ENCODE measurements at places on chromosomes 2 and 18.

GRCh38 chr2:62803961-62804360 lies 98.4 kb downstream of the EHBP1 start:
- no peak for DNase-seq

DNA sequence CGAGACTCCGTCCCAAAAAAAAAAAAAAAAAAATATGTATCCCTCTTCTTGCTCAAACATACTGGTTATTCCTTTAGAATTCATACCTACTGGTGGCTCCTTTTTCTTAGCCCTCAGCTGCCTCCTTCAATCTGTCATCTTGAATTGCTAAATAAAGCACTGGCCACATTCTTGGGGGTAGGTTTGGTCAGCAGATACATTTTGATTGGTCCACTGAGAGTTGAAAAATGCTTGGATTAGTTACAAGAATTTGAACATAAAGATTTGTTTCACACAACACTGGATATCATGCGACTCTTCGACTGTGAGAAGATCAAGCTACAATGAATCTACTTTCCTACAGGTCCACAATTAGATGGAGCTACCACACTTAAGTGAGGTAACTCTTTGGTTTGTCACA lies 906.1 kb upstream of the SLC39A10 start:
- no peak for DNase-seq

DNA sequence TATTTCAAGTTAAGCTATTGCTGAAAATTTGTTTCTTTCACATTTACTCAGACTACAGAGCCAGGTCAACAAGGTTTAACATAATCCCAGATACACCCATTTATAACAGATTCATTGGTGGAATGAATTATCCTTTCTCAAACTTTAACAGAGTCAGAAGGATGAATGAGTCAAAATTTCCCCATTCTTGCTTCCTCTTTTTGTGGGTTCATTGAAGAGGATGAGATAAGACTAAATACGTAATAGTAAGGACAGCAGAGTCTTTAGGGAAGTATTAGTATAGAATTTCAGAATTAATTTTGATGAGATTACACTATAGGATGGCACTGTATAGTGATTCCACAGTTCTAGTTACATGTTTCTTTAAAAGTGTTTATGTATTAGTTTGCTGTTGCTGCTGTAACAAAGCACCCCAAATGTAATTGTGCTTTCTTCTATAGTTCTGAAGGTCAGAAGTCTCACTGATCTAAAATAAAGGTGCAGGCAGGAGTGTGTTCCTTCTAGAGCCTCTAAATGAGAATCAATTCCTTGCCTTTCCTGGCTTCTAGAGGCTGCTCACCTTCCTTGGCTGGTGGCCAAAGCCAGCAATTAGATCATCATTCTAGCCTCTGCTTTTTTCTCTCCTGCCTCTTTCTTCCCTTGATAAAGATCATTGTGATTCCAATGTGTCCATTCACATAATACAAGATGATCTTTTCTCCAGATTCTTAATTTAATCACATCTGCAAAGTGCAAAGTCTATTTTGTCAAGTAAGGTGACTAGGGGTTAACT lies 309.3 kb upstream of the PIK3C3 start:
- DNase-seq: no peak

DNA sequence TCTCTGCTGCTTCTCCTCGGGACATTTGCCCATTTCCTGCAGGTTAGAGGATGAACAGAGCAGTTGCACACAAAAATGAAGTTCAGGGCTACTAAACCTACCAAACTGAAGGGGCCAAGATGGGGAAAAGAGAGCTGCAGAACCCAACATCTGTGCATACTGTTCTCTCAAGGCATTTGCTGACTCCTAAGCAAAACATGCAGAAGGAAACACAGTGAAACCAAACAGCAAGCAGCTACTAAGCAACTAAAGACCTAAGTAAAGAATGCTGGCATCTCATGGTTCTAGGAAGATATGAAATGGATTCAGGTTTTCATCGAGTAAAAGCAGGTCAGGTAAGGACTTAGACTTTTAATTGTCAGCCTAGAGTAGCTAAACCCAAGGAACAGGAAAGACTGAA lies 111.9 kb upstream of the SYT4 start:
- no peak for DNase-seq

DNA sequence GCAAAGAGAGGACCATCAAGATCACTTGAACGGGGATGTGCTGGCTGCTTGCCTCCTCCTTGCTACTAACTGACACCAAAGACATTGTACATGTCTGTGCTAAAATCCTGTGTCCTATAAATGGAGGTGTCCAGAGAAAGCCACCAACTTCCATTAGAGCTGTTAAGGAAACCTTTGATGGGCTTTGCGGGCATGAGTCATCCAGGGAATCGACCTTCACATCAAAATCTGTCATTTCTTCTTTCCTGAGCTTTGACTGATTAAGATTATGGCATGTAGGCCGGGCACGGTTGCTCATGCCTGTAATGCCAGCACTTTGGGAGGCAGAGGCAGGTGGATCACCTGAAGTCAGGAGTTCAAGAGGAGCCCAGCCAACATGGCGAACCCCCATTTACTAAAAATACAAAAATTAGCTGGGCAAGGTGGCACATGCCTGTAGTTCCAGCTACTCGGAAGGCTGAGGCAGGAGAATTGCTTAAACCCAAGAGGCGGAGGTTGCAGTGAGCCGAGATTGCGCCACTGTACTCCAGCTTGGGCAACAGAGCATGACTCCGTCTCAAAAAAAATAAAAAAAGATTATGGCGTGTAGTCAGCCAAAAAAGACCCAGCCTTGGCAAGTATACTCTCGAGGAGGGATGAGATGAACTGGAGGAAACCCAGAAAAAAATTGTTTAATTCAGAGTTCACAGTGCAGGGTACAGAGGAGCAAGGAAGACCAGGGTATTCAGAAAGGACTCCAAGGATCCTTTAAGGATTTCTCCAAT lies 115.8 kb downstream of the CABLES1 start:
- no peak for DNase-seq

DNA sequence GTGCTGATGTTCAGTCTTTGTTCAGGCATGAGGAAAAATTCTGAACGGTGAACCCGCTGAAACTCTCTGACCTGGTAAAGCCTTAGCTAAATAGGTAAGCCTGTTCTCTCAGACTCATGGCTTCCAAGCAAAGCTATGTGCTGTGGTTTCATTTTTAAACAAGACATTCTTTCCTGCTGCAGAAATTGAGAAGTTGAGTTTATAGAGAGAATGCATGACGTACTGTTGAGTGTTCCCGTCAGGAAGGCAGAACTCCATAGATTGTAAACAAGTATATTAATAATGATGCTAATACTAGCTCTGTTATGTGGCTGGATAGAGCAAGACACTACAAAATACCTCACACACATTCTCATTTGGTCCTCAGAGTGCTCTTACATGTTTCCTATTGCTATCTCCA lies 424.0 kb upstream of the CRIM1 start:
- no peak for DNase-seq

GRCh38 chr2:88451811-88452564 lies 505 bp downstream of the FOXI3 start:
- no peak for DNase-seq

DNA sequence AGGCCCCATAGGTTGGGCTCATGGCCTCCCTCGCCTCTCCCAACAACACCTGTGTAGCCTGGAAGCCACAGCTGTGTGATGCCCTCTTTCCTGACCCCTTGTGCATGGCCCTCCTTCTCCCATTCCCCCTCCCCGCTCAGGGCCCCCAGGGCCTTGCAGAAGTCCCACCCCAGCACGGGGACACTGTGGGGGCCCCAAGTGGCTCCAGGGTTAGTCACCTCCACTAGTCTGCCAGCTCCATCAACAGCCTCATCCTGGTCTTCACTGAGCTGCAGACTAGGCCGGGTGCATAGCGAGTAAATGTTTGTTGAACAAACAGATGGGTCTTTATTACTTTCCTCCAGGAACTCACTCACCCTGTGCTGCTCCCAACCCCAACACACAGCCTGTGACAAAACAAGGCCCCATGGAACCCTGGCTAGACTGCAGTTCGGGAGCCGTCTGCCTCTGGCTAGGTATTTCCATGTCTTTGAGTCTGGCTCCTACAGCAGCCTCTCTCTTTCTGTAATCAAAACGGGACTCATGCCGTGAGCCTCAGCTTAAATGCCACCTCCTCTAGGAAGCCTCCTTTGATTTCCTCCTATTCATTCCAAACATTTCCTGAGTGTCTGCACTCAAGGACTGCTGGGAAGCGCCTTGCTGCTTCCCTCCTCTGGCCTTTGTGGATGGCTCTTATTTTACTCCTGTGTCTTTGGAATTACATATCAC lies 109.9 kb upstream of the ID2 start:
- DNase-seq: no peak

- DNase-seq: no peak
Measured at GRCh38 chr2:189088591-189089205, 90.9 kb downstream of the COL5A2 start.

GRCh38 chr2:192307530-192307929 lies 112.8 kb upstream of the TMEFF2 start:
- no peak for DNase-seq

- no peak for DNase-seq
Measured at GRCh38 chr18:26082475-26082874, 7.9 kb downstream of the SS18 start.

DNA sequence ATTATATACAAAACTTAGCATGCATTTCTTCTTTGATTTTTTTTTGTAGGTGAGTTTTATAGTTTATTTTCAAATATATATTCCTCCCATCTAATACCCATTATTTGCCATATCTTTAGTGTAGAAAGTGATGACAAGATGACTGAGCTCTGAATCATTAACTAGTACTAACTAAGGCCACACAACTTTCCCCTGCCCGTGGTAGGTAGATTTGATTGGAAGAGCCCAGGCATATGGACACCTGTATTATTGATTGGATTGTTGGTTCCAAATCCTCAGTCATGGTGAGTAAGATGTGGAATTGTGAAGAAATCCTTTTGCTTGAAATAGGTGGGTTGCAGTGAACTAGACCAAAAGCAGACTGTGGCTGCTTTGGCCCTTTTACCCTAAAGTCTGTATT lies 54.8 kb downstream of the ABI2 start:
- no peak for DNase-seq

GRCh38 chr2:239533569-239534316 lies 132.9 kb upstream of the HDAC4 start:
- DNase-seq: no peak

DNA sequence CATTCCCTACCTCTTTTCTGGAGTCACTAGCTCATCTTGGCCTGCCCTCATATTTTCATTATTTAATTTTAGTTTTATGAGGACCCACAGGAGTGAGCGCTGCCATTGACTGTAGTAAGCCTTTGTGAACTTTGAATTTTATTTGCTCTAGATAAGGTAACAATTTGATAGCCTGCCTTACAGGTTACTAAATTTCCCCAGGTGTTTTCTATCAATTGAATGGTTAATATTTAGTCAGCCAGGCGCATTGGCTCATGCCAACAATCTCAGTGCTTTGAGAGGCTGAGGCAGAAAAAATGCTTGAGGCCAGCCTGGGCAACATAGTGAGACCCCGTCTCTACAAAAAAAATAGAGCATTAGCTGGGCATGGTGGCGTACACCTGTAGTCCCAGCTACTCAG lies 50.2 kb downstream of the DAW1 start:
- no peak for DNase-seq

DNA sequence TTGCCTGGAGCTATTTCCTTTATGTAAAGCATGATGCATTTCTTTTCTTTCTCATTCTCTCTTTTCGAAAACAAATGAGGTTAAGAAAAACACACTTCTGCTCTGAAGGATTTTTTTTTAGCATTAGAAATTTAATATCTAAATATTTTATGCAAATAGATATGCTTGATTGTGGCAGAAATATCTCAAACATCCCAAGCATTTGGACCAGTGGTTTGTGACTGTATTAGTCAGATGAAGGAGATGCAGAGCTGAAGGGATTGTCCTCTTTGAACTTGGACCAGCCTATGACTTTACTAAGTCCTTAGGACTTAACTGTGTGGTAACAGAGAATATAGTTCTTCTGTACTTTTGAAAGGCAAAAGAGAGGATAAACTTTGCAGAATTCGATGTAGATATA lies 335.9 kb upstream of the NT5C1B start:
- no peak for DNase-seq

GRCh38 chr2:159573846-159574606 lies 42.3 kb downstream of the BAZ2B start:
- DNase-seq: no peak

DNA sequence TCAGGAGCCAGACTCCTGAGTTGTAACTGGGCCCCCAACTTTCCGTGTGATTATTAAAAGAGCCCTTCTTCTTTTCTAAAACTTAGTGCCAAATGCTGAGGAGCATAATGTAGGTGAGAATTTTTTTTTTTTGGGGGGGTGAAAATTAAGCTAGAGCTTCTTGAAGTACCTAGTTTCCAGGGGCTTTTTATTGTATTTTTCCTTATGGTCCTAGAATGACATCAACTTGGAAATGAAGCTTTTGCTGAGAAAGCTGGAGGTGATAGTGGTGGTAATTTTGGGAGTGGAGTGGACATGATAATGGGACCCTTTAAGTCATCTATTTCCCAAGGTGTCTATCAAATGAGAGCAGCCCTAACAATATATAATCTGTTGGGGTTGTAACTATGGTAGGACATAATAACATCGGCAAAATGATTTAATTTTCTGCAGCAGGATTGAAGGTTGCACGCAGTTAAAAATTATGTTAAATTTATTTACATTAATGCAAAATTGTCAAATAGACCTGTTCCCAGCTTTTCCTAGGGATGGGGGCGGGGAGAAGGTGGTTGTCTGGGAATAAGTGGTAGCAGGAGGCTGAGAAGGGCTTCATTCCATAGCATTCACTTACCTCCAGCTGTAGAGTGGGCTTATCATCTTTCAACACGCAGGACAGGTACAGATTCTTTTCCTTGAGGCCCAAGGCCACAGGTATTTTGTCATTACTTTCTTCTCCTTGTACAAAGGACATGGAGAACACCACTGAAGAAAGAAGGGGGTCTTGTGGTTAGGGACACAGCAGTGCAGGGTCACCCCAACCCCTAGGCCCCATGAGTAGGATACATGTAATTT lies 5.7 kb downstream of the IL1B start:
- no peak for DNase-seq
